Aorta (tissue), 5 donors: ENCODE measurements at places on chromosomes 13 and 19. TPM values are rescaled to one million over a fixed set of nuclear protein-coding genes. Genes with fewer than 3 reads are reported as not detected.
A peak's percentile ranks its signal among the peaks of the same experiment; 100 is the strongest.

GRCh38 chr13:50721672-50721992 is 121.9 kb downstream of the DLEU7 start:
- no peaks in the 10 kb centered on the region for H3K27me3 ChIP-seq
- H3K27ac ChIP-seq: no peak overlapping the region
- DNase-seq: no peak

GRCh38 chr13:77751513-77752456 is 54.3 kb downstream of the SLAIN1 start:
- no peaks in the 10 kb centered on the region for H3K27me3 ChIP-seq
- no peak overlapping the region for H3K27ac ChIP-seq
- H3K4me3 ChIP-seq: no peak overlapping the region

- no peak overlapping the region for H3K27ac ChIP-seq
- H3K27me3 ChIP-seq: no peaks in the 10 kb centered on the region
- no peak overlapping the region for H3K4me3 ChIP-seq
- no peak for DNase-seq
These were observed 1586.4 kb upstream of the SPRY2 start for GRCh38 chr13:81927347-81927746.

DNA sequence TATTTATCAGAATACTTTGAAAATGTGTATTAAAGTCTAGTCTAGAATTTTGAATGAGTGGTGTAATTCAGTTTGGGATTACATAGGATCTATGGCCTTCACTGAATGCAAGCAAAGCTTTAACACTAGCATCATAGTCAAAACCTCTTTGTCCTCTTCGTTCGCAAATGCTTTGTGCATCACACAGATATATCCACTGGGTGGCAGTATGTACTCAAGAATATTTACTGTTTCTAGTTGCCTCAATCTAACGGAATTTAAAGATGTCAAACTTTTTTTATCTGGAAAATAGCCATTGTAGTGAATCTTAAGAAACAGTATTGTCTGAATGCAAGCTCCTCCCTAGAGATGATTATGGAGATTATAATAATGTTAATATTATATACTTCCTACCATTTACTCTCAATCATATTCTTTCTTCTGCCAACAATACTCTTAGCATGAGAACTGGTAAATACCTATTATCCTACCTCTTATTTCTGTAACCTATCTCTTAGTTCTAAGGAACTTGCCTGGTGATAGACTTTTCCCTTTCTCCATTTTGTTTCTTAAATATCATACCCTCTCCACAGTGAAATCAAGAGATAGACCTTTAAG is 25.8 kb downstream of the LACC1 start:
- H3K4me1 ChIP-seq: peaks cover 2% of the 10 kb centered on the region
- H3K36me3 ChIP-seq: no peaks in the 10 kb centered on the region
- H3K4me3 ChIP-seq: no peak overlapping the region
- no peak overlapping the region for H3K27ac ChIP-seq

- no peak overlapping the region for H3K4me3 ChIP-seq
- no peak for DNase-seq
- no peak overlapping the region for H3K27ac ChIP-seq
- no peaks in the 10 kb centered on the region for H3K27me3 ChIP-seq
- H3K36me3 ChIP-seq: no peaks in the 10 kb centered on the region
These were observed 711 bp downstream of the FUT2 start for GRCh38 chr19:48696353-48697010.

DNA sequence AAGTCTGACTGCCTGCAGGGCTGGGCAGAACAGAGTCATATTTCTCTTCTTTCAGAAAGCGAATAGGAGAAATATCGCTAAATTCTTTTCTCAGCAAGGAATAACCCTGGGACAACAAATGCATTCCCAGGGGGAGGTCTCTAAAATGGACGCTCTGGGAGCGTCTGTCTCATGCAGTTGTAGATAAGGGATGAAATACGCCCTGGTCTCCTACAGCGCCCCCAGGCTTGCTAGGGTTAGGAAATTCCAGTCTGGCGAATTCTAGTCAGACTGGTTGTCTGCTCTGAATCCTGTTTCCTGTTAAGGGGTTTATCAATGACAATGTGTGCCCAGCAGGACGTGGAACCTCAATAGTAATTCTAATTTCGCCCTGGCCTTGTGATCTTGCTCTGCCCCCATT is 1214.1 kb downstream of the DIAPH3 start:
- H3K27ac ChIP-seq: no peak overlapping the region
- H3K4me1 ChIP-seq: no peaks in the 10 kb centered on the region
- H3K4me3 ChIP-seq: no peak overlapping the region
- H3K27me3 ChIP-seq: no peaks in the 10 kb centered on the region
- DNase-seq: no peak

DNA sequence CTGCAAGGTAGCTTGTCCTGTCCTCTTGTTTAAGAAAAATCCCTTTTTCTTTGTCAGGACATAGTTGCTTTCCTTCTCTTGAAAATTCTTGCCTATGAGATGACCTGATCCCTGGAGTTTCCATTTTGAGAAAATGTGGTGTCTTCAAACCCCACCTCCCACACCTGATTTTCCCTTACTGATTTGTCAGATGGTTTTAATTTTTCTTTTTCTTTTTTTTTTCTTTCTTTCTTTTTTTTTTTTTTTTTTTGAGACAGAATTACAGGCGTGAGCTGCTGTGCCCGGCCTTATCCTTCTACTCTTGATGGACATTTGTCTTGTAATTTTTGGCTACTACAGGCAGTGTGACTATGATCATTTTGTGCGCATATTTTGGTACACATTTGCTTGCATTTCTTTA is 1.2 kb downstream of the ZNF345 start:
- no peaks in the 10 kb centered on the region for H3K27me3 ChIP-seq
- H3K36me3 ChIP-seq: no peaks in the 10 kb centered on the region
- H3K27ac ChIP-seq: no peak overlapping the region

- no peaks in the 10 kb centered on the region for H3K4me1 ChIP-seq
- no peaks in the 10 kb centered on the region for H3K27me3 ChIP-seq
- no peak for DNase-seq
- H3K27ac ChIP-seq: no peak overlapping the region
- no peaks in the 10 kb centered on the region for H3K36me3 ChIP-seq
These were observed 16.6 kb upstream of the SLC25A30 start for GRCh38 chr13:45434556-45435371.

- H3K27me3 ChIP-seq: no peaks in the 10 kb centered on the region
- DNase-seq: no peak
- no peak overlapping the region for H3K4me3 ChIP-seq
- no peaks in the 10 kb centered on the region for H3K4me1 ChIP-seq
These were observed 5.2 kb upstream of the PLIN4 start for GRCh38 chr19:4523306-4524110.

DNA sequence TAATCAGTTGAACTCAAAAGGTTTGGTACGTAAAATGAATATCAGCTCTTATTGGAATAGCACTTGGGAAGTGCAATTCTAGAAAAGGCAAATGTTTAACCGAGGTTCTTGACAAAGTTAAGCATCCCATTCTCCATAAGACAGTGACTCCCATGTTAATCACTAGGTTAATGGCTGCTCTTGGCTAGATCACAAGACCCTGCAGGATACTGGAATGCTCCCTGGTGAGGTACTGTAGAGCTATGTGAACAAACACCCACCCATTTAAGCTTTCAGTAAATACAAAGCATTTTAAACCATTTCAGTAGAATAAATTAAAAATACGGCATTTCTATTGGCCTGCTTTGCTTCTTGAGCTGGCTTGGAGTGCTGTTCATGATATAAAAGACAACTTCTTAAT is 56.5 kb downstream of the TDRD3 start:
- H3K27ac ChIP-seq: no peak overlapping the region
- H3K4me3 ChIP-seq: no peak overlapping the region
- no peaks in the 10 kb centered on the region for H3K4me1 ChIP-seq
- H3K27me3 ChIP-seq: no peaks in the 10 kb centered on the region

DNA sequence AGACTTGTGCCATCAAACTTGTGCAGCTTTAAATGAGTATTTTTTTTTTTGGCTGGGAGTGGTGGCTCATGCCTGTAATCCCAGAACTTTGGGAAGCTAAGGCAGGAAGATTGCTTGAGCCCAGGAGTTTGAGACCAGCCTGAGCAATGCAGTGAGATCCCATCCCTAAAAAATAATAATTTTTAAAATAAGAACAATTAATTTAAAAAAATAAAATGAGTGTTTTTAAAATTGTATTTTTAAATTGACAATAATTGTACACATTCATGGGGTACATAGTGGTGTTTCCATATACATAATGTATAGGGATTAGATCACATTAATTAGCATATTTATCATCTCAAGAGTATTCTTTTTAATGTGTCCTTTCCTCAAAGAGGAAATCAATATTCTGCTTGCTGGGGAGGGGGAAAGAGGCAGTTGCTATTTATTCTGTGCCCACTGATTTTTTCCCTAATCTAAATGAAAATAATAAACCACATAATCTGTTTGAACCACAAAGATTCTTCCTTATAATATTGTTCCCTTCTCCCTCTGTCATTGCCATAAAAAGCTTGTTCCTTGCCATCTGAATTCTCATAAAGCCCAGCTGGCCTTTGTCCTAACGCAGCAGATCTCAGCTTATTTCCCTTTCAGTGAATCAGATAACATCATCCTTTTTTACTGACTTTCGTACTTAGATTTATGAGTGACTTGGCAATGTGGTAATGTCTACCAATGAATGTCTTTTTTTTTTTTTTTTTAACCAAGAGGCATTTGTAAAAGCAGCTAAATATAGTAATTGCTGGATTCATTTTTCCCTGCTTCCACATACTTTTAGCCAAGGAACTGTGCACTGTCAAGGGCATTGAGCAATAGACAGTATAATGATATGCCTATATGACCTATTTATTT is 81.8 kb upstream of the RUBCNL start:
- no peaks in the 10 kb centered on the region for H3K36me3 ChIP-seq
- H3K27ac ChIP-seq: no peak overlapping the region
- H3K4me1 ChIP-seq: no peaks in the 10 kb centered on the region

- no peaks in the 10 kb centered on the region for H3K36me3 ChIP-seq
- H3K27me3 ChIP-seq: no peaks in the 10 kb centered on the region
- no peak overlapping the region for H3K4me3 ChIP-seq
- no peak for DNase-seq
- no peak overlapping the region for H3K27ac ChIP-seq
- H3K4me1 ChIP-seq: peaks cover 5% of the 10 kb centered on the region
These were observed 29.9 kb upstream of the ARGLU1 start for GRCh38 chr13:106597749-106598395.

- H3K27ac ChIP-seq: no peak overlapping the region
- no peaks in the 10 kb centered on the region for H3K4me1 ChIP-seq
These were observed 85.0 kb upstream of the UBL3 start for GRCh38 chr13:29935309-29935981.

- H3K4me3 ChIP-seq: no peak within 1 kb of the TSS
- no peaks in the 10 kb centered on the region for H3K4me1 ChIP-seq
- no peak within 1 kb of the TSS for H3K27ac ChIP-seq
- H3K36me3 ChIP-seq: no peaks in the 10 kb centered on the region
These were observed at the start of gene ASPDH for GRCh38 chr19:50513746-50514345. Gene ASPDH (minus strand): TSS chr19:50513913. CDS start chr19:50513823, 90 bp downstream.

- H3K36me3 ChIP-seq: no peaks in the 10 kb centered on the region
- no peak for DNase-seq
- H3K4me1 ChIP-seq: no peaks in the 10 kb centered on the region
- no peak within 1 kb of the TSS for H3K27ac ChIP-seq
- no peaks in the 10 kb centered on the region for H3K27me3 ChIP-seq
These were observed at the start of gene KLF1 for GRCh38 chr19:12886969-12887747. Gene KLF1 (minus strand): TSS chr19:12887201. CDS start chr19:12887140, 61 bp downstream.

- peaks cover under 1% of the 10 kb centered on the region for H3K36me3 ChIP-seq
- no peak for DNase-seq
- no peaks in the 10 kb centered on the region for H3K4me1 ChIP-seq
- peak within 1 kb of the TSS; percentile 81 for H3K27ac ChIP-seq
These were observed at the start of gene TSSK6 for GRCh38 chr19:19514881-19515641. Gene TSSK6 (minus strand): TSS chr19:19515548. CDS start chr19:19515427, 121 bp downstream.

DNA sequence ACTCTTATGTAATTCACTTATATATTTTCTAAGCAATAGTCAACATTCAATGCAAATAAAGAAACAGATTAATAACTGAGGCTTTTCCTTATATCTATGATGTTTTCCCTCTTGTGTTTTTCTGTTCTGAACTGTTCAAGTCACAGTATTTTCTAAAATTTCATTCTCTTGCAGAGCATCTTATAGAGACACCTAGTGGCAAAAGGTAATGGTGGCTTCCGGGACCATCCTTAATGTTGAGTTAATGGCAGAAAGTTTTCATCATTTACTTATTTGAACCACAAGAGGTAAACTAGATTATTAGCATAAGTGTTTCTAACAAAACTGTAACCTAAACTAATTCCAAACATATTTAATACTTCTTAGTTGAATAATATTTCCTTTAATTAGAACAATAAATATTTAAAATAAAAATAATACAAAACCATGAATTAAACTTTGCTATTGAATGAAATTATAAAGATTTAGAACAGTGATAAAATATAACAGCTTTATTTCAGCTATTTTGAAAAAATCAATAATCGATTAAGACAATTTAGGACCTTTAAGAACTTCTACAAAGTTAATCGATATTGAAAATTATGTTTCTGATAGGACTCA is 1.7 kb upstream of the SLITRK5 start:
- H3K4me1 ChIP-seq: no peaks in the 10 kb centered on the region
- no peak overlapping the region for H3K27ac ChIP-seq
- H3K27me3 ChIP-seq: no peaks in the 10 kb centered on the region
- H3K4me3 ChIP-seq: no peak overlapping the region
- DNase-seq: no peak
- H3K36me3 ChIP-seq: no peaks in the 10 kb centered on the region

DNA sequence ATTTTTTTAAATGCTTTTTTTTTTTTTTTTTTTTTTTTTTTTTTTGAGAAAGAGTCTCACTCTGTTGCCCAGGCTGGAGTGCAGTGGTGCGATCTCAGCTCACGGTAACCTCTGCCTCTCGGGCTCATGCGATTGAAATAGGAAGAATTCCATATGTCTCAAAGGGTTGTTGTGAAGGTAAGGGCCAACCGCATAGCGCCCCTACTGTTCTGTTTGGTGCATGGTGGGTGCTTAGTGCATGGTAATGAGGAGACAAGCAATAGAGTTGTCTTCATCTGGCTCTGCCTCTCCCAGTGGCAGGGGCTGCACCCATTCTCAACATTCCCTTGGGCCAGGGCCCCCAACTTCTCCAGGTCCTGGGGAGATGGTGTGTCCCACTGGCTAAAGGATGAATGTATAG is 68.7 kb downstream of the RASL11A start:
- no peaks in the 10 kb centered on the region for H3K27me3 ChIP-seq
- no peak overlapping the region for H3K4me3 ChIP-seq
- DNase-seq: no peak
- no peaks in the 10 kb centered on the region for H3K4me1 ChIP-seq
- no peaks in the 10 kb centered on the region for H3K36me3 ChIP-seq

GRCh38 chr13:109647053-109647452 is 139.3 kb downstream of the IRS2 start:
- DNase-seq: no peak
- no peak overlapping the region for H3K27ac ChIP-seq
- no peaks in the 10 kb centered on the region for H3K4me1 ChIP-seq
- no peaks in the 10 kb centered on the region for H3K27me3 ChIP-seq

GRCh38 chr19:18861235-18861634 is 29.5 kb downstream of the UPF1 start:
- no peak overlapping the region for H3K4me3 ChIP-seq
- H3K27me3 ChIP-seq: no peaks in the 10 kb centered on the region
- H3K4me1 ChIP-seq: no peaks in the 10 kb centered on the region
- H3K36me3 ChIP-seq: no peaks in the 10 kb centered on the region

GRCh38 chr13:114099918-114100445 is 32.4 kb downstream of the RASA3 start:
- H3K27ac ChIP-seq: no peak overlapping the region
- H3K4me1 ChIP-seq: no peaks in the 10 kb centered on the region
- no peaks in the 10 kb centered on the region for H3K27me3 ChIP-seq
- H3K36me3 ChIP-seq: no peaks in the 10 kb centered on the region
- no peak for DNase-seq

The WIZ gene
- total RNA-seq: 41.4 TPM

The ZNF575 gene
- total RNA-seq: 1.7 TPM

The ABHD13 gene
- 11.1 TPM for total RNA-seq

The CEACAM21 gene
- 3.1 TPM for total RNA-seq

The LHB gene
- not detected for total RNA-seq

The TUBA3C gene
- not detected for total RNA-seq
